ENCODE measurements at places on chromosomes 6 and 20.

- DNase-seq: no peak
Observed at GRCh38 chr6:129981598-129981997, 36.8 kb upstream of the L3MBTL3 start.

GRCh38 chr20:39524371-39524911, 562.3 kb downstream of the DHX35 start:
- no peak for DNase-seq

GRCh38 chr20:18727032-18727508, 86.5 kb upstream of the SCP2D1 start:
- no peak for DNase-seq

- no peak for DNase-seq
Observed at GRCh38 chr6:17280138-17280537, 1.0 kb upstream of the RBM24 start.

DNA sequence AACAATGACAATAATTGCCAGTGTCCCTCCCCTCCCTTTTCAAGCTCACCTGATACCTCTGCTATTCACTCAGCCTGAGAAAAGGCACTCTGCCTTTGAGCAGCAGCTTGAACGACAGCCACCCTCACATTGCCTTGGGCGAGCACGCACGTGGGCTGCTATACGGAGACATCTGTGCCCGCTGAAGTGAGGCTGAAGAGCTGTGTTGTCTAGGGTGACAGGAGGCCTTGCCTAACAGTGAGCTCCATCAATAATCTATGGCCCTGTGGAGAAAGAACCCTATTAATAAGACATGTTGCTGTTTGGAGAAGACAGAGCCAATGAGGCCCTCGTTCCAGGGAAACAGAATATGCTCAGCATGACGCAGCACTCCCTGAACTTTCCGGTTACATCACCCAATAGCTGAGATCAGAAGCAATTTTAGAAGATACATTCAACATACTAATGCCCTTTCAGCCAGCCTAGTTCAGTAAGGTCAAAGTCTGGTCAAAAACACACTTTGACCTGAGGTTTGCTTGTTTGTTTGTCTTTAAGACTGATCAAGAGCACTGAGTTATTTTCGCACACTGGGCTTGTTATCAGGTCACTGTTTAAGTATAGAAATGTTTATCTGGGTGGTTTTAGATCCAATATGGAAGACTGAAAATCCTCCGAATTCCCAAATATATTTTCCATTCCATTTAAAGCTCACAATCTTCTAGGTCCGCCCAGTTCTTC, 30.6 kb downstream of the RBM24 start:
- DNase-seq: no peak

DNA sequence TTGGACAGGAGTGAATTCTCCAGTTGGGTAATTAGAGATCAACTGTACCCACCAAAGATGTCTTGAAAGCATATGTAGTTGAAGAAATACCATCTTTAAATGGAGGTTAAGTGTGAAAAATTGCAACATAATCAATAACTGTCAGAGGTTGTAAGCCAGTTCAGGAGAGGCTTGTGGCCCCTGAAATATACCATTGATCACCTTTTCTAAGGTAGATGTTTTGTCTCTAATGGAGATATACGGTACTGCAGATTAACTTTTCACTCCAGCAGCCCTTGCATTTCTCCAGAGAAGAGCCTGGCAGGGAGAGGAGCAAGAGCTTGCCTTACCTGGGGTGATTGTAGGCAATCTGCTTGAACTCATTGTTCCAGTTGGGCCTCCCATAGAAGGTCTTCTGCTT, 48.8 kb downstream of the NOX3 start:
- DNase-seq: no peak

- no peak for DNase-seq
Observed at GRCh38 chr20:58042591-58042990, 185.9 kb downstream of the ANKRD60 start.

DNA sequence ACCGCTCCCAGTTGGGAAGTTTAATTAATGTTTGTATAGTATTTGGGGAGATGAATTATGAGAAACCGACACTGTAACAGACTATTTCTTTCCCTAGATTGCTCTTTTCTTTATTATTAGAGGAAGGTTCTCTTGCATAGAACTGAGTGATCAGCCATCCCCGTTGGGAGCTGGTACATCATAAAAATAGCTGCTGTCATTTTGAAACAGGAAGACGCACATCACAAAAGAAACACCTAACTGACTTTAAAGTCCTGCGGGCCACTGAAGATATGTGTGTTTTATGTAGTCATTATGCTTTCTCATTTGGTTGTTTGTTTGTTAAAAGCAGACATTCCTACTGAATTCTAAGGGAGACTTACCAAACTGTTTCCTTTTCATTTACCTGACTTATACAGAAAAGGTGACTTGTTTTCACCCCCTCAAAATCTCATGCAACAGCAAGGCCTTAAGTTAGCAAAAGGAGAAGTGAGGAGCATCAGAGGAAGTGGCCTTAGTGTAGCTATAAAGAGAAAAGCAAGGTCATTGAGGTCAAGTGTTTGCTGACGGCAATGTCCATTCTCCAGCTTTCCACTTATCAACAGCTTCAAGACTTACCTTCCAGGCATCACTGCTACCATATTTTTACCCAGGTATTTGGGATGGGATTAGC, 91.0 kb downstream of the PKHD1 start:
- DNase-seq: no peak

All from activated CD8-positive, alpha-beta memory T cell treated with anti-CD3 and anti-CD28 coated beads, Interleukin-2, amount 50 U/mL, for 48 hours (primary cell).